ENCODE measurements at places on chromosomes 3 and 15. TPM values are rescaled to one million over a fixed set of nuclear protein-coding genes. Genes with fewer than 3 reads are reported as not detected.

Gene ECE2
- 0.24 TPM for total RNA-seq

Gene SLC9A9
- 2.7 TPM for total RNA-seq

Gene TPRG1
- total RNA-seq, result 1.1 TPM

Gene MGLL
- 338 TPM for total RNA-seq

Gene FES
- total RNA-seq, result 10.0 TPM

Gene GOLGA8S
- total RNA-seq, result 0.17 TPM

DNA sequence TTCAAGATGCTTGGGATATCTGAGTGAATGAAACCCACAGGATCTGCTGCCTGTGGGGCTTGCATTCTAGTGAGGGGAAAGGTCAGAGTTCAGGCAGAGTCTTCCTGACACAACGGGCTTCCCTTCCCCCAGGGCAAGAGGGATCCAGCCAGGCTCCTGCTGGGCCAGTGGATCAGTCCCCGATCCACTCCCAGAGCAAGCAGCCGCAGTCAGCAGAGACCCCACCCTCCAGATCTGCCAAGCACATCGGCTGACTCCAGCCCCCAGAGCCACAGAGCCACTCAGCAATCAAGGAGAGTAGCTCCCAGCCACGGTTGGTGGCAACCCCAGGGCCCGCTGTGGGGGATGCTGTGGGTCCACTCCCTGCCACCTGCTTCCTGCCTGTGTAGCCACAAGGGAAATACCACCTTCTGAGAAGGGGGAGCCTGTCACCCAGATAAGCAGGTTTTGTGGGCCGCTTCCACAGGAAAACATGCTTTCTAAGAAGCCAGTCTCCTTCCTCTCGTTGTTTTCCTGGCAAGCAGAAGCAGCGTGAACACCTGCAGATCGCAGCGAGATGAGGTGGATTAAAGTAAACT is 44.9 kb downstream of the CPN2 start:
- DNase-seq, result peak; percentile 27

DNA sequence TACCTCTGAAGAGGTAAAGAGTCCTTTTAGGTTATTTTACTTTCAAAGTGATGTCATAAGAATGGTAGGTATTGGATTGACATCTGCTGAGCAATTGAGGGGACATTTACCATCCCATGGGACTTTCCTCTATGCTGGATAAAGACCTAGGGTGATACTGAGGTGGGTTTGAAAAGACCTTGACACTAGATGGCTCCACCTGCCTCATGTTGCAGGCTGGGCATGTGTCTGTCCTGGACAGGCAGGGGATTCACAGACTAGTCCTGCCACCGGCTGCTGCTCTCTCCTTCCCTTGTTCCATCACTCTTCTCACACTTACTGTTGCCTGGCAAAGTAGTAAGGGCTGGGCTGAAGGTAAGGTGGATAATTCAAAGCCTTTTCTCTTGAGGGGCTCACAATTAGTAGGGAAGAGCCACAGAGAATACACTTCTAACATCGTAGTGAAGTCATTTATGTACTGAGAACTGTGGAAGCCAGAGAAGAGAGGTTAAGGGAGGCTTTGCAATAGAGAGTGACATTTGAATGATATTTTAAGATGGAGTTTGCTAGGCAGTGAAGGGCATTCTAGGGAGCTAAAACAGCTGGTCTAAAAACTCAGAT is 27.7 kb downstream of the TRAK1 start:
- DNase-seq, result no peak

GRCh38 chr15:63372753-63373152 is 8.9 kb downstream of the CA12 start:
- no peak for DNase-seq

GRCh38 chr3:105233010-105233409 is 133.7 kb upstream of the ALCAM start:
- no peak for DNase-seq

- DNase-seq, result no peak
These were observed 167.3 kb downstream of the SLCO3A1 start for GRCh38 chr15:92020804-92021203.

- no peak for DNase-seq
These were observed 497.0 kb upstream of the TBL1XR1 start for GRCh38 chr3:177694316-177694715.

DNA sequence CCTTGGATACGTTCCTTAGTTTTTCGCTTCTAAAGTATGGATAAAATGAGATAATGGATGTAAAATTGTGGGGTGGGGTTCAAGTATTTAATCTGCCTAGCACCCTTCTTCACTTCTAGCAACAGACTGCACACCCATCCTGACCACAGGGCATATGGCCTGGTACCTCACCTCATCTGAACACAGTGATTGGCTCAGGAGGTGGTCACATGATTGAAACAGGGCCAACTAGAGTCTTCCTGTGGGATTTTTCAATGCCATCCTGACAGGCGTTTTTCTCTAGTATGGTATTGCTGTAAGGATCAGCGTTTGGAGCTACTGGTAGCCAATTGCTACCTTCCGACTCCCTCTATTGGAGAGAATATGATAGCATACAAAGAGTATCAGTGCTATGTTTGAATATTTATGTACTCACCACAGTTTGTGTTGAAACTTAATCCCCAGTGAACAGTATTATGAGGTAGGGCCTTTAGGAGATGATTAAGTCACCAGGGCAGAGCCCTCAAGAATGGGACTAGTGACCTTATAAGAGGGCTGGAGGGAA is 172.2 kb downstream of the PPM1L start:
- DNase-seq, result no peak

- no peak for DNase-seq
These were observed 19.9 kb upstream of the EBLN2 start for GRCh38 chr3:73041537-73041936.

GRCh38 chr15:100722551-100723314 is 120.3 kb downstream of the ASB7 start:
- DNase-seq, result no peak

DNA sequence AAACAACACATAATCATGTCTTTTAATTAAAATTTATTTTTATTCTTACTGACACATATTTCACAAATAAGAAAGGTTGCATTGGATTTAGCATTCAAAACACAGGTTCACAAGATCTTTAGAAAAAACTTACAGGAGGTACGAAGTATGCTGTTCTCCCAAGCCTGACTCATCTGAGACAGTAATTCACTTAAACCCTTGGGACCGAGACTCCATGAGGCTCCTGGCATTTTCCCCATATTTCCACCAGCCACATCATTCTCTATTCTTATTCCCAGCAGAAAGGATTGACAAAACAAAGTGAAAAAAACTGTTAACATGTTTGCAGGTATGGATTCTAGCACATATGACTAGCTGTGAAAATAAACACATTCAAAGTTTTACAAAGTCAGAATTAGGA is 52.6 kb downstream of the CNTN3 start:
- no peak for DNase-seq

DNA sequence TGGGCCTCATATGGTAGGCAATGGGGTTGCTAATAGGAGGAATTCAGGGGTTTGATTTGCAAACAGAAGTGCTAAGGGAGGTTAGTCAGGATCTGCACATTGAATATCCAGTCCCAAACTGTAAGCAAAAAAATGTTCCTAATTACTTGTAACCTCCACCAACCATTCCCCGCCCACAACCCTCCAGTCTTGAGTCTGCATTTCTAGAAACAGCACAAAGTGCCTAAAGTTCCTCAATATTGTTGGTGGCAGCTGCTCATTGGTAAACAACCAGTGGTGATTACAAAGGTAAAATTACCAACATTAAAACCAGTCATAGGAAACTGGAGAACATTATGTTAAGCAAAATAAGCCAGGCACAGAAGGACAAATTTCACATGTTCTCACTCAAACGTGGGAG is 18.9 kb downstream of the HDC start:
- no peak for DNase-seq

DNA sequence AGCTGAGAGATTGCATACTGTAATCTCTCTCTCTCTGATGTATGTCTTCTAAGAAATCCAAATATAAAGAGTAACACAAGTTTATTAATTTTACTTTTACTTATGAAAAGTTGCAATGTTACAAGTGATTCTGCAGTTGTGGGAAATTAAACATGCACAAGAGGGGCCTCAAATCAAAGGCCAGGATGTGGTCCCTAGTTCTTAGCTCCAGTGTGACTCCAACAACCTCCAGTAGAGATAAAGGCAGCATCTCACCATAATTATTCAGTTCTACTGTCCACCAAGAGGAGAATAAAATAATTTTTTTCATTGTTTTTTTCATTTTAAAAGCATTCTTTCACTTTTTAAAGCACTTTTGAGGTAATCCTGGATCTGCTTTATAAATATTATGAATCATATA is 223.3 kb downstream of the RAP2B start:
- DNase-seq, result no peak

- peak; percentile 31 for DNase-seq
These were observed 36.7 kb downstream of the SRP14 start for GRCh38 chr15:40002295-40002694.

- DNase-seq, result no peak
These were observed 10.8 kb upstream of the TSEN2 start for GRCh38 chr3:12473511-12473910.

DNA sequence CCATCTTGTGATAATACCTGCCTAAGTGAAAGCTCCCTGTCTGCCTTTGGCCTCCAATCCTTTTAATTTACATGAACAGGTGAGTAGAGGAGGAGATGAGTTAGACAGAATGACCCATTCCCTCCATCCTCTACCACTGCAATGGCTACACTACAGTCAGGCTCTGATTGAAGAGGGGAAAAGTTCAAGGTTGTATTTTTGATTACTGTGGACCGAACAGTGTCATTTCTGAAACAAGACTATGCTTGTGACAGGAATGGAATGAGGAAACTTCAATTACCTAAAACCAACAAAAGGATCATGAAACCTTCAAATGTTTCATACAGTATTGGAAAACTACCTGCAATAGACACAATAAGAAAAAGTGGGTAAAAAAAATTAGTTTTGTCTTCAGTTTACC is 85.5 kb upstream of the GBE1 start:
- DNase-seq, result no peak

GRCh38 chr15:69713726-69714559 is 261.3 kb downstream of the RPLP1 start:
- no peak for DNase-seq

DNA sequence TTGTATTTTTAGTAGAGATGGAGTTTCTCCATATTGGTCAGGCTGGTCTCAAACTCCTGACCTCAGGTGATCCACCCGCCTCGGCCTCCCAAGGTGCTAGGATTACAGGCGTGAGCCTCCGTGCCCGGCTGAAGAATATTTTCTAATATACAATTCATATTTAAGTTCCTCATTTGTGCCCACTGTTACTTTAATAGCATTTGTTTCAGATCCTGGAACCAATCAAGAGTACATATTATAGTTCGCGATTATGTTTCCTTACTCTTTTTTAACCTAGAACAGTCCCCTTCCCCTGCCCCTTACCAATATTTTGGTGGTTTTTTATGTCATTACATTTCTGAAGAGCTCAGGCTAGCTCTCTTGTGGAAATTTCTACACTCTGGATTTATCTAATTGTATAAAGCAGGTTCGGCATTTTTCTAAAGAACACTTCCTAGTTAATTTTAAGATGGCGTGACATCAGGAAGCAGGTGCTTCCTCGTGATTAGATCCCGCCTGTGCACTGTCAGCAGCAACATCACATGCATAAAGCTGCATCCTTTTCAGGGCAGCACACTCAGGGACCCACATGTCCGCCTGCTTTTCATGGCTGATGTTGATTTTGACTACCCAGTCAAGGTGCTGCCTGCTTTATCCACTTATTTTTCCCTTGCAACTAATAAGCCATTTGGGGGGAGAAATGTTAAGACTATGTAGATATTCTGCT is 88.7 kb upstream of the EPHB3 start:
- DNase-seq, result peak; percentile 39

DNA sequence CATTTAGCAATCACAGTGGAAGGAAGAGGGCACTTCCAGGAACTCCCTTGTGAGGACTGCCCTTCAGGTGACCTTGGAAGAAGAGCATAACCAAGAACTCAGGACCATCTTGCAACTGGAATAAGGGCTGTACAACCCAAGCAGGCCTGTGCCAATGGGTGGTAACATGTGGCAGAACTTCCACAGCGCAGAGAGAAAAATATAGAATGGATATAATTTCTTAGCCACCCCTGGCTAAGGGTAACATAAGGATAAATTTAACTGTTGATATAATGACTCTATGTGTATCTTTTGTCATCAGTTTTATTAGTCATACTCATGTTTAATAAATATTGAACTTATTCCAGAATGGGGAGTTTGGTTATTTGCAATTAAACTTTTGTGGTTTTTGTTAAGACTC is 13.4 kb upstream of the MFSD1 start:
- DNase-seq, result no peak

DNA sequence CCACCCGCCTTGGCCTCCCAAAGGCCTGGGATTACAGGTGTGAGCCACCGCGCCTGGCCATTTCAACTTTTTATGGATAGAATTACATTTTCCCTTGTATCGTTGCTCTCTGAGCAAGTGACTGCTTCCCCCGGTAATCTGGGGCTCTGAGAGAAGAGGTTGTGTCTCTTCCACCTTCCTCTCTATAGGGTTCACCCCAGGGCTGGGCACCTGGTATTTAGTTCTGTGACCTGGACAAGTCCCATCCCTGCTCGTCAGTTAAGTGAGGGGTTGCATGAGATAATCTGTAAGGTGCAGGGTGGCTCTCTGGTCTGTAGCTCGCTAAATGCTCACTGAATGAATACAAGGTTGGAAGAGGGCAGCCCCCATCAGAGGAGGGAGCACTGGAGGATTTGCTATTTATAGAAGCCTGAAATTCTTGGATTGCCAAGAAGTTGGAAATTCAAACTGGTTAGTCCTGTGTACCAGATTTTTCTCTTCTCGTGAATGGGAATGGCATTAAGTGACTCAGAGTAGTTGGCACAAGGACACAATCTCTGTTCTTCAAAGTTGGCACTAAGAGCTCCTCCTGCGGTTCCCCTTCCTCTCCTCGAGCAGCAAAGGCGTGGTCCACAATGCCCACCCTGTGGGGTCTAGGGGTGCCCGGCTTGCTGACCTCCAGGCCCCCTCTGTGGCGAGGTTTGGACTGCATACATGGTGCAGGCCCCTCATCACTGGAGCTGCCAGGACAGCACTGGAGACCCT is 68.1 kb upstream of the DLG1 start:
- no peak for DNase-seq

DNA sequence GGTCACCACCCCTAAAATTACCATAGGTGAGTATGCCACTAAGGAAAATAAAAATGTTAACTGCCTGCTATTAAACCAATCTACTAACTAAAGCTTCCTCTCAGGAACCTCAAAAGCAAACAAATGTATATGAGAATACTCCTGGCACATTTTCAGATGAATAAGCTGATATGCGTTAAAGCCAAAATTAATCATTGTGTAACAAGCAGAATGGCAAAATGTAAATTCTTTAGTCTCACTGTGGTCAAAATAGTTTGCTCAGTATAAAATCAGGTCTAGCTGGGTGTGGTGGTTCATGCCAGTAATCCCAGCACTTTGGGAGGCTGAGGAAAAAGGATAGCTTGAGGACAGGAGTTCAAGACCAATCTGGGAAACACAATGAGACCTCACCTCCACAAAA is 53.6 kb downstream of the SUMF1 start:
- no peak for DNase-seq

All from left colon (tissue), 2 donors.